ENCODE measurements at places on chromosomes 1 and 21. TPM values are rescaled to one million over a fixed set of nuclear protein-coding genes. Genes with fewer than 3 reads are reported as not detected.

The CFHR4 gene
- total RNA-seq, result not detected

The ABCD3 gene
- total RNA-seq, result 29.6 TPM

The SPATA1 gene
- total RNA-seq, result not detected

DNA sequence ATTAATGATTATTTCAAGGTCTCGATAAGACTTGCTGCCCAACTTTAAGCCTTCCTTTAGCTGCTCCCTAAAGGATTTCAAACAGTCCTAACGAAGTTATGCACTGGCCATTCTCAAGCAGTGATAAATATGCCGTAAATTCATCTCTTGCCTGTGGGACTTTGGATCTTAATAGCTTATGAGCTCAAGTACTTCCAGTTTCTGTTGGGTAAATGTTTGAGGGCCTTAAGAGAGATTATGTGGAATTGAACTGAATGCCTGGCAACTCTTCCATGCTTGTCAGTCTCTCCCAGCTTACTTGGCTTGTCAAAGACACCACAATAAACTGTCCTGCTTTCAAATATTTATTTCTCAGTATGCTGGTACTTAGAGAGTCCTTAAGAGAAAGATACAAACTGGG is 3.5 kb upstream of the OR10J4 start:
- no peak for DNase-seq

DNA sequence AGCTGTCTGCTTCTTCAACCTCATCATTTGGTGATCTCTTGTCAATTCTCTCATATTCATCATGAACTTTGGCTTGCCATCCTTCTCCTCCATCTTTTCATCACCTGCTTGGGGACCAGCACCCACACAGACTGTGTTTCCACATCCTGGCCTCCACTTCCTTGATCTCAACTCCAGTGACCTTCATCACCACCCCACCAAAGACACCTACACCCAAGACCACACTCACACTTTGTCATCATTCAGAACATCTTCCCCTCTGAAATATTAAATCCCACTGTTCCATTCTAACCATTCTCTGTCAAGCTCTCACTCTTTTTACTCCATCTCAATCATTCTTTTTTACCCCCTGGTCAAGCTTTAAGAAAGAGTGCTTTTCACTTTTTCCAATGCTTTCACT is 115.5 kb upstream of the VAV3 start:
- DNase-seq, result no peak

GRCh38 chr1:170145770-170146676 is at the start of gene NTMT2:
Gene NTMT2 (plus strand): TSS chr1:170145959. CDS start chr1:170146108, 149 bp downstream.
- DNase-seq, result no peak

DNA sequence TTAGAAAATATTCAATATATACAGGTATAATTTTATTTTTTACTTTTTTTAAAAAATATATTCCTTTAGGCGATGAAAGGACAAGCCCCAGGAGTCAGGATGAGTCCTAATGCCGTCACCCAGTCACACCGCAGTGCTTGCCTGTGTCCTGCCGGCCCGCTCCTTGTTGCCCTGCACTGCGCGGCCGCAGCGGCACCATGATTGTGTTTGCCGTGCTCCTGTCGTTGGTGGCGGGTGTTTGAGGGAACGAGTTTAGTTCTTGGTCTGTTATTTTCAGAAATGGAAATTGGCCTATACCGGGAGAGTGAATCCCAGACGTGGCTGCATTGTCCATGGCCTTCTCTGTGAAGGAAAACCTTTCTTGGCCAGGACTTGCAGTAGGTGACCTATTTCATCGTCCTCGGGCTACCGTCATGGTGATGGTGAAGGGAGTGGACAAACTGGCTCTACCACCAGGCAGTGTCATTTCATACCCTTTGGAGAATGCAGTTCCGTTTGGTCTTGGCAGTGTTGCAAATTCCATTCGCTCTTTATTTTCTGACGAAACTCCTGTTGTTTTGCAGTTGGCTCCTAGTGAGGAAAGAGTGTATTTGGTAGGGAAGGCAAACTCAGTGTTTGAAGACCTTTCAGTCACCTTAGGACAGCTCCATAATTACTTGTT is 45.9 kb upstream of the CRB1 start:
- DNase-seq, result no peak

- no peak for DNase-seq
Measured at GRCh38 chr1:179077396-179077795, 4.5 kb upstream of the TOR3A start.

DNA sequence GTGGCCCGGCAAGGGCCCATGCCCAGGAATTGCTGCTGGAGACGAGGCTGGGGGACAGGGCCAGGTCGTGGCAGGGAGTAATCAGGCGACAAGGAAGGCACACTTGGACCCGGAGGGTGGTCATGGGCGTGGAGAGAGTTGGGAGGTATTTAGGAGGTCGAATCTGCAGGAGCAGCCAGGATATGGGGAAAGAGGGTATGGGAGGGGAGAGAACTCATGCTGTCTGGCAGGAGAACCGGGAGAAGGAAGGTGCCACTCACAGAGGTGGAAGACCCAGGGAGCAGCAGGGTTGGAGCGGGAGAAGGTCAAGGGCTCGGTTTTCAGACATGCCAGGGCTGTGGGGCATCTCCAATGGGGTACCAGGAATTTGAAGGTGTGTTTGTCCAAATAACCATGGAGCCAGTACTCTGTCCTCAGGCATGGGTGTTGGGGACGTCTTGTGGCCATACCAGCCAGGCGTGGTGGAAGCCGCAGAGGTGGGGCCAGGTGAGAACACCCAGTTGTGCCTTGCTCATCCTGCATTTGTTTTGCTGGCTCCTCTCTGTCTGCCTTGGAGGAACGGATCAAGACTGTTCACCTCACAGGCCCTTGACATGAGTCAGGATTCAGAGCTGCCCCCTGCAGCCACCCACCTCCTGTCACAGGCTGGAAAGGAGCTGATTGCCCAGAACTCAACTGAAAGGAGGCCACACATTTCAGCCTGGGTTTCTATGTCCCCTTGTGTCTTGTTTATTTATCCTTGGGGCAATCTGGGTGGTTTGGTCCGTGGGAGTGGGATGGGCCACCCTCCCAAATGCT is 111.6 kb downstream of the SPSB1 start:
- no peak for DNase-seq
